ENCODE measurements at places on chromosomes 16 and 17.

GRCh38 chr17:7191571-7192270, 12.6 kb upstream of the ASGR1 start:
- DNase-seq: peak; percentile 94
- no peaks in the 10 kb centered on the region for H3K27me3 ChIP-seq
- H3K36me3 ChIP-seq: peaks cover 66% of the 10 kb centered on the region
- H3K4me1 ChIP-seq: no peaks in the 10 kb centered on the region
- H3K4me3 ChIP-seq: peak overlapping the region; percentile 53

- H3K27me3 ChIP-seq: no peaks in the 10 kb centered on the region
- no peak overlapping the region for H3K27ac ChIP-seq
- no peak overlapping the region for H3K4me3 ChIP-seq
- no peaks in the 10 kb centered on the region for H3K36me3 ChIP-seq
Measured at GRCh38 chr17:6671431-6671830, 19.9 kb downstream of the C17orf100 start.

DNA sequence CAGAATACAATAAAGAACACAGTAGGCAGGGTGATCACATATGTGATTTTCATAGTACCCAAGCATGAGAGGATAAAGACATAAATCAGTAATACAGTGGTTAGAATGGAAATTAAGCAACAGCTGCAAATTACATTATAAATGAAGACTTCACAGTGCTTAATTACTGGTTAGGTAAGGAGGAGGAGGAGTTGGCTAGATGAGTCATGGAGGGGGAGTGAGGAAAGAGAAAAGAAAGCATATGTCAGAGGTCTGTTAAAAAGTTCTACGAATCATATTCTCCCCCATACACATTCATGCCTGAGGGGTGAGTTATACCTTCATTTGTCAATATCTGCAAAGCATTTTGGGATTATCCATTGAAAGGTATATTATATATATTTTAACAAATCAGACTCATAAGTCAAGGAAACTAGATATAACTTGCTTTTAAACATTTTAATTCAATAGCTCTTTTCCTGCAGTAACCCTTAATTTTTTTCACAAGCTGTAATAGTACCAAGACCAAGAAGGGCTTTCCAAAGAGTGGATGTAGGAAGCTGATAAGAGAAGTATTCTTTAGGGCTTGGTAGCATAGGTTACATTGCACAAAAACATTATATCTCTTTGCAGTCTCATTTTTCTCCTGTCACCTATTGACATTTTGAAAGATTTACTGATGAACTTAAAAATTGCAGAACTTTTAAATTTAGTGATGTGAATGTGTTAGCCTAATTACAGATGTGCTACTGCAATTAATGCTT, 99.3 kb downstream of the STXBP4 start:
- no peaks in the 10 kb centered on the region for H3K4me1 ChIP-seq
- DNase-seq: no peak
- H3K36me3 ChIP-seq: no peaks in the 10 kb centered on the region
- H3K27me3 ChIP-seq: no peaks in the 10 kb centered on the region

DNA sequence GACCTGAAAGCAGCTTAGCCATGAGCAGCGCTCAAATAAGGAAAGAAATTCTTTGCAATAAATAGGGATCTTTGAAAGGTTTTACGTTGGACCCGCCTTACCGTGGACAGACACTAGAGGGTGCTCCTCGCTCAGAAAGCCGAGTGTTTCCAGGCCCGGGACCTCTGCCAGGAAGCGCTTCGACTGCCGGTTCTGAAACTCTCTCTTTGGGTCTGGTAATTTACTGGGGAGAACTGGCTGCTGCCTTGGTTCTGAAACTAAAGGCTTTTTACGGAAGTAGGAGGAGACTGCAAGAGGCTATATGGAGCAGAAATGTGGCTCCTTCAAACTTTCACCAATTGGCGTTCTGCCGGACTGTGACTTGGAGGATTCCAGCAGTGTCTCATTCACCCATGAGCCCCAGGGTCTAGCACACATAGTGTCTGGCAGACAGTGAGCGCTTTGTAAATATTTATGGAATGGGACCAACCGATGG, 45.6 kb upstream of the HOXB9 start:
- no peaks in the 10 kb centered on the region for H3K4me1 ChIP-seq
- H3K27me3 ChIP-seq: peaks cover under 1% of the 10 kb centered on the region

DNA sequence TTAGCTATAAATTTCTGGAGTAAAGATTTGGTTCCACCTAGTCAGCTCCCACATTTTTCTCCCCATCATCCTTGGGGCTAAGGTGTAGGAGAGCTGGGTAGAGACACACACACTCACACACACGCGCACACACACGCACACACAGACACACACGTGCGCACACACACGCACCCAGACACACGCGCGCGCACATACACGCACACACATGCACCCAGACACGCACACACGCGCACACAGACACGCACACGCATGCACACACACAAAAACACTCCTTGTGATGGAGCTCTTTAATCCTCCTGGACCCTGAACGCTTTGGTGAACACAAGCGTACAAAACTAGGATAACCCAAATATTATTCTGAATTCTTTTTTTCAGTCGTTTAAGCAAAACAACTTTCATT, 253.6 kb downstream of the C16orf95 start:
- no peaks in the 10 kb centered on the region for H3K36me3 ChIP-seq
- H3K4me1 ChIP-seq: peaks cover 3% of the 10 kb centered on the region
- DNase-seq: no peak
- no peak overlapping the region for H3K27ac ChIP-seq
- H3K4me3 ChIP-seq: no peak overlapping the region
- no peaks in the 10 kb centered on the region for H3K27me3 ChIP-seq

DNA sequence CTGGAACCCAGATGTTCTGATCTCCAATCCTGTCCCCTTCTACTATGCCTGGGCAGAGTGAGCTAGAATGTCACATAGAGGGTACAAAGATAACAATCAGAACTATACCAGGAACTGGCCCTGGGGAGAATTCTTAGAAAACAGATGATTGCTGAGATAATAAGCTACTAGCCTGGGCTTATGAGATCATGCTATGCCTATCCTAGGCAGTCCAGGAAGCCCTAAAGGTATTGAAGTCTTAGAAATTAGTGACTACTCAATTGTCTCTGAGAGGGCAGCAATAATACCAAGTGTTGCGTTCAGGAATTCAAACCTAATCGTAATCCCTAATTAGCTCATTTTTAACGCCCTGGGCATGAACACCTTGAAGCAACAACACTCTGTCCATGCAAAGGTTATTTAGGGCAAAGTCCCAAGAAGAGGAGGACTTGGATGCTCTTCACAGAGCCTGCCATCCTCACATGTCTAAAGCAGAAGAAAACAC, 77.1 kb downstream of the MMD start:
- no peak overlapping the region for H3K4me3 ChIP-seq
- H3K27me3 ChIP-seq: no peaks in the 10 kb centered on the region
- no peaks in the 10 kb centered on the region for H3K36me3 ChIP-seq
- H3K4me1 ChIP-seq: no peaks in the 10 kb centered on the region
- no peak overlapping the region for H3K27ac ChIP-seq

- no peak for DNase-seq
- no peaks in the 10 kb centered on the region for H3K4me1 ChIP-seq
- no peaks in the 10 kb centered on the region for H3K27me3 ChIP-seq
- H3K27ac ChIP-seq: no peak overlapping the region
- H3K4me3 ChIP-seq: no peak overlapping the region
Measured at GRCh38 chr16:64397945-64398508, 723.8 kb downstream of the CDH11 start.

DNA sequence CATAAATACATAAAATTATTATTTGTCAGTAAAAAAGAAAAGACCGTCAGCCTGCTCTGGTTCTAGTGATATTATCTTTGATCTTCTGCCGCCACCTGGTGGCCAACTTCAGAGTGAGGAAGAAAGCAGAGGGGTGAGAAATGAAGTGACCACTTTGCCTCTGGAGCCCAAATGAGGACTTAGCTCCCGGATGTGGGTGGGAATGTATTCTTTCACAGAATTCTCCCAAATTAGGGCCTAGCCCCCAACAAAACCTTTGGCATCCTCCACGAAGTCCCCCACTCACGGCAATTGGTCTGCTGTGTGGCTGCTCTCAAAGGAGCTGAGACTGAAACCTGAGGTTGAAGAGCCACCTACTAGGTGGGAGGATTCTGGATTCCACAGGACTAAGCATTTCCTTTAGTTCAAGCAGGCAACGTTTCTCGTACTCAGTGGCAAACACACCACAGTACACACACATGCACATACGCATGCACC, 4.9 kb upstream of the ZNF267 start:
- peak; percentile 59 for DNase-seq
- no peaks in the 10 kb centered on the region for H3K27me3 ChIP-seq
- H3K27ac ChIP-seq: no peak overlapping the region

GRCh38 chr17:11954936-11955335, 42.3 kb downstream of the ZNF18 start:
- no peaks in the 10 kb centered on the region for H3K27me3 ChIP-seq
- H3K4me1 ChIP-seq: no peaks in the 10 kb centered on the region
- H3K27ac ChIP-seq: no peak overlapping the region
- no peak overlapping the region for H3K4me3 ChIP-seq
- H3K36me3 ChIP-seq: peaks cover 24% of the 10 kb centered on the region
- DNase-seq: no peak

DNA sequence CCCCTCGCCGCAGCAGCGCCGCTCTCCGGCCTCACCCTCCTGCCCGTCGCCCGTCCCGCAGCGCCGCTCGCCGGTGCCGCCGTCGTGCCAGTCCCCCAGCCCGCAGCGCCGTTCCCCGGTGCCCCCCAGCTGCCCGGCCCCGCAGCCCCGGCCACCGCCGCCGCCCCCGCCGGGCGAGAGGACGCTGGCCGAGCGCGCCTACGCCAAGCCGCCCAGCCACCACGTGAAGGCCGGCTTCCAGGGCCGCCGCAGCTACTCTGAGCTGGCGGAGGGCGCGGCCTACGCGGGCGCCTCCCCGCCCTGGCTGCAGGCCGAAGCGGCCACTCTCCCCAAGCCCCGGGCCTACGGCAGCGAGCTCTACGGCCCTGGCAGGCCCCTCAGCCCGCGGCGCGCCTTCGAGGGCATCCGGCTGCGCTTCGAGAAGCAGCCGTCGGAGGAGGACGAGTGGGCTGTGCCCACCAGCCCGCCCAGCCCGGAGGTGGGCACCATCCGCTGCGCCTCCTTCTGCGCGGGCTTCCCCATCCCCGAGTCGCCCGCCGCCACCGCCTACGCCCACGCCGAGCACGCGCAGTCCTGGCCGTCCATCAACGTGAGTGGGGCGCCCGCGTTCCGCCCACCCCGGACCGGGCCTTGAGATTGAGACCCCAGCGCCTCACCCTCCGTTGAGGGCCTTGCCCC, 15.0 kb downstream of the TBKBP1 start:
- H3K4me1 ChIP-seq: no peaks in the 10 kb centered on the region
- H3K27me3 ChIP-seq: no peaks in the 10 kb centered on the region

GRCh38 chr17:77143306-77143705, 2.5 kb downstream of the SEC14L1 start:
- no peaks in the 10 kb centered on the region for H3K27me3 ChIP-seq
- DNase-seq: no peak
- peaks cover 12% of the 10 kb centered on the region for H3K4me1 ChIP-seq
- peaks cover 39% of the 10 kb centered on the region for H3K36me3 ChIP-seq

GRCh38 chr16:1907226-1907860, 10.9 kb downstream of the HS3ST6 start:
- H3K27me3 ChIP-seq: no peaks in the 10 kb centered on the region
- no peaks in the 10 kb centered on the region for H3K36me3 ChIP-seq
- no peaks in the 10 kb centered on the region for H3K4me1 ChIP-seq
- H3K27ac ChIP-seq: no peak overlapping the region

- no peaks in the 10 kb centered on the region for H3K27me3 ChIP-seq
- H3K4me1 ChIP-seq: no peaks in the 10 kb centered on the region
- DNase-seq: no peak
- no peak overlapping the region for H3K4me3 ChIP-seq
Measured at GRCh38 chr17:50020841-50021599, 26.0 kb upstream of the DLX3 start.

DNA sequence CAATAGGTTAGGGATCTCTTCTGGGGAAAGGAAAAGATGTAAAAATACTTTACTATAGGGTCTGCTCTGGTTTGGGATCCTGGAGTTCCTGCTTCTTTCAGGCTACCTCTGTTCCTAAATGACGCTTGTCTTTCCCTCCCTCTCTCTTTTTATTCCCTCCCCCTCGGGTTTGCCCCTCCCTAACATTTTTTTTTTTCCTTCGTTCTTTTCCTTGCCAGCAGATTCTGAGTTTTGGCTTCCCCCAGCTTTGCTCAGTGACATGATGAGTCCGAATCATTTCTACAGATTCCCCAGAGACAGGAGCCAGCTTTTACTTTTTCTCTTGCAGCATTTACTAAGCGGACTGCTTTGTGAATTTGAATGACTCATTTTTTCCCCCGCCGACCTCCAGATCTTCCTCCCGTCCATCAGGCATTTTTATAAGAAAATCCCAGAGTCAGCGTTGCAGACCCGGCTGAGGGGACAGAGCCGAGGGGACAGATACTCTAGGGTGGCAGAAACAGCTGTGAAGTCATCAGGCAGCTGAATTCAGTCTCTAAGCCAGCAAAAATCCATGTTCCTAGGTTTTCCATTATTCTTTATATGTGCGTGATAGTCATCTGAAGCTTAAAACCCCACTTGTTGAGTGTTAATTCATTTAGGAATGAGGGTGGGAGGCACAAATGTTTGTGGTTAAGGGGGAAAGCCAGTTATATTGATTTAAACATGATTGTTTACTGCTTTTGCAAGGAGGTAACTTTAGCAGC, at the start of gene TMEM100:
TMEM100 (minus strand) TSS at position 123 of the 746 bp plus-strand sequence. CDS start 1,794 bp downstream, outside the sequence.
- peaks cover 2% of the 10 kb centered on the region for H3K4me1 ChIP-seq
- H3K36me3 ChIP-seq: no peaks in the 10 kb centered on the region
- H3K4me3 ChIP-seq: peak within 1 kb of the TSS; percentile 47
- no peak for DNase-seq

DNA sequence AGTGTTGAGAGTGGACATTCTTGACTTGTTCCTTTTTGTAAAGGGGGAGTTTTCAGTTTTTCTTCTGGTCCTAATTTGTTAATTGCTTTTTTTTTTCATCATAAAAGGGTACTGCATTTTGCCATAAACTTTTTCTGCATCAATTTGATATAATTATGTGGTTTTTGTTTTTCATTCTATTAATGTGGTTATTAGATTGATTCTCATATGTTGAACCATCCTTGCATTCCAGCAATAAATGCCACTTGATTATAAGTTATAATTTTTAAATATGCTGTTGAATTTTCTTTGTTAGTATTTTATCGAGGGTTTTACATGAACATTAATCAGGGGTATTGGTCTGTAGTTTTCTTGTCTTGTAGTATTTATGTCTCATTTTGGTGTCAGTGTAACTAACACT, 87.2 kb upstream of the SMIM36 start:
- H3K27me3 ChIP-seq: no peaks in the 10 kb centered on the region
- no peaks in the 10 kb centered on the region for H3K36me3 ChIP-seq
- DNase-seq: no peak
- H3K4me3 ChIP-seq: no peak overlapping the region

DNA sequence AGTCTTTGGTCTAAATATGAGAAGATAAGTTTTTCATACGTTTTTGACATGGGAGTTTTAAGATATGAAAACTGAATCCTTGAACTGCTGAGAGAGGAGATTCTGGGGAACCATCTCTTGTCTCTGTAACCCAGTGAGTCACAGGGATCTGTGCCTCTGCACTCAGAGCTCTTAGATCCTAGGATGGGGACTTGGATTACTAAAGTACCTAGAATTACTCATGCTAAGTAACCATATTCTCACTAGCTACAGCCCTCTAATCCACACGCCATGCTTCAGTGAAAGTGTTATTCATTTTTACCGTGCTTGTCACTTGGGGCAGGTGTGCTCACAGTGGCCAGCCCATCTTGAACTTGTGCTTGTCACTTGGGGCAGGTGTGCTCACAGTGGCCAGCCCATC, 2.0 kb downstream of the MRM3 start:
- H3K27ac ChIP-seq: no peak overlapping the region
- H3K27me3 ChIP-seq: no peaks in the 10 kb centered on the region
- DNase-seq: no peak
- H3K4me1 ChIP-seq: peaks cover 2% of the 10 kb centered on the region

Measured in H9 (cell line).